Dermis microvascular lymphatic vessel endothelial cell (primary cell): ENCODE measurements at places on chromosomes 2 and 18. TPM values are rescaled to one million over a fixed set of nuclear protein-coding genes. Genes with fewer than 3 reads are reported as not detected.

DNA sequence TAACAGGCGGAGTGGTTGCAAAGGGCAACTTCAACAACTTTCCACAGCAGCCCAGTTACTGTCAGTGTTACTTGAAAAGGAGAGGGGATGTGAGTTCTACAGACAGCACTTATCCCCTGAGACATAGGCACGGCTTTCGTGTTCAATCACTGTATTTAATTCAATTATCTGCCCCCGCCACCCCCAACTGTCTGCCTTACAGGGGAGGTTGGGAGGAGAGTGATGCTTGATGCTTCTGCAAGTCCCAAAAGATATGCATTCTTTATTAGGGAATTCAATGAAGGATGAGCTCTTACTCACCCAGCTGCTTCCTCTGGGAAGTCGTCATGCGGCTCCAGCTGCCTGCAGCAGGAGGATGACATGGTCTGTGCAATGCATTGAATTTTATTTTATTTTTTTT is 639.9 kb downstream of the DCC start:
- no peak for DNase-seq

DNA sequence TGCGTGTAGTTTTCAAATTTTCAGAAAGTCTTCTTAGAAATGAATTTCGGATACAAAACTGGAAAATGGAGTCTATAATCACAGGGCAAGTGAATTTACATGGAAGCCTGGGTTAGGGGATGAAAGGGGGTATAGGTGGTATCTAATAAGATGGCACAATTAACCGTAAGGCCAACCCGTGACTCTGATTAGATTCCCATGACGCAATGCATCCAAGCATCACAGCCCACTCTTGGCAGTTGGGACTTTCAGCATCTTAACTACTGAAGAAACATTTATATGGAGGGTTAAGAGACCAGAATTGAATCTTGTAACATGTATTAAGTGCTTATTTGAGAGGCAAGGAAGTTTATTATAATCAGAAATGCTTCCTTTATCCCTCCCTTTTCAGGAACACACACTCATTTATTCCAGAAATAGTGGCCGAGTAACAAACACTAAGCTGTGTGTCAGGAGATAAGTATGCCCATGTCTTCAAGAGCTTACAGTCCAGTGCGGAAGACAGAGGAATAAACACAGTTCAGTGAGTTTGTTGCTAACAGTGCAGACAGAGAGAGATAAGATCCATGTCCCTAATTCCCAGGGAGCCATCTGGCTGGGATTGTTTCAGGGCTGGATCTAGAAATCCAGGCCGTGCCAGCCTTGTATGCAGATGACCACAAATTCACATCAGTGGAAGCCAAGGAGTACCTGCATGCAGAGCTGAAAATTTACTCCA is 151.2 kb downstream of the ANTXR1 start:
- no peak for DNase-seq

The QPCT gene
- 3.9 and 4.2 TPM in 2 replicates for total RNA-seq

The SH3YL1 gene
- 8.9 and 16.6 TPM in 2 replicates for total RNA-seq

GRCh38 chr2:215883799-215884198 is 129.6 kb downstream of the MREG start:
- DNase-seq, result no peak

DNA sequence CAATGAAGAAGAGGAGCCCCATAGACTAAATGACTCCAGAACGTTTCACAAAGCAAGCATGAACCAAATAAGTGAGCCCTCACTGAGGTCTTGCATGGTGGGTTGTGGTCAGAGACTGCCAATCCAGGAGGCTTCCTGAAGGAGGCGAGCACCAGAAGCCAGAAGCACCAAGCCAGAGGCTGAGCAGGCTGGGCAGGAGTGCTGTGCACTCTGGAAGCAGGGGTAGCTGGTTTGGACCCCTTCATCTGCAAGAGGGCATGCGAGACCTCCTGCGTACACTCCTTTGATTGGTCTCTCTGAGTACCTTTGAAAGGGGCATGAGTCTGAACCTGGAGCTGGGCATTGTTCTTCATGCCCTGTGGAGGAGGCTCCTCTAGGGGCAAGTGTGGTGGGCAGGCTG is 192.5 kb downstream of the HAUS1 start:
- DNase-seq, result no peak

DNA sequence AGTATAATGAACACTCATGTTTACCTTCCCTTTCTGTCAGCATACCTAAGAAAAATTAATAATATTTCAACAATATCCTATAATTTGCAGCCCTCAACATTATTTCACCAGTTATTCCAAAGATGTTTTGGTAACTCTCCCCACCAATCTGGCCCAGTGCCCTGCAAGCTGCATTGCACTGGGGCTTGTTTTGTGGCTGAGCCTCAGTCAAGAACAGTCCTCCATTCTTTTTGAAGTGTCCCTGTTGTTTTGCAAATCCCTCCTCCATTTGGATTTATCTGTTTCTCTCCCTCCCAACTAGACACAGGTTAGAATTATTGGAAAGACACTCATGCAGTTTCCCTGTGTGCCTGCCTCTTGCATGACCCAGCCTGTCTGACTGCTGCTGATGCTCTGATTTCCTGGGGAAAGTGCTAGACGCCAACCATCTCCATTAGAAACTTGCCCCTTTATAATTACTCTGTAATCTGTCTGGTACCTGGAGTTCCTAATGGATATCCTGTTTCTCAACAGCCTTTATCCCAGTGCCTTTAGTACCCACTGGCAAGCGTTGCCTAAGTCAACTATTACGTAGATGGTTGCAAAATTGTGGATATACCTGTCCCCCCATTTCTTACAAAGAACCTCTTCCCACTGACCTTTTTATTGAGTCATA is 60.2 kb downstream of the EIF5B start:
- no peak for DNase-seq

The CFC1 gene
- total RNA-seq, result not detected in 2 replicates

GRCh38 chr2:174072069-174072468 is 106.9 kb upstream of the SP3 start:
- no peak for DNase-seq

GRCh38 chr2:147037048-147037447 is 807.8 kb upstream of the ACVR2A start:
- no peak for DNase-seq

The CLEC4F gene
- total RNA-seq, result 0.13 TPM in 2 replicates

The PREB gene
- 25.7 and 34.4 TPM in 2 replicates for total RNA-seq

The EFEMP1 gene
- 3,306 and 7,589 TPM in 2 replicates for total RNA-seq

The PAX3 gene
- total RNA-seq, result not detected in 2 replicates

The RFX8 gene
- total RNA-seq, result 0.13 and 0.51 TPM in 2 replicates

- DNase-seq, result no peak
Measured at GRCh38 chr2:80786584-80786983, 482.0 kb upstream of the LRRTM1 start.

The KCNF1 gene
- 3.6 and 8.5 TPM in 2 replicates for total RNA-seq

GRCh38 chr2:53562407-53562806 is 205.2 kb upstream of the CHAC2 start:
- no peak for DNase-seq

GRCh38 chr2:157840568-157841156 is 35.5 kb downstream of the ACVR1 start:
- no peak for DNase-seq

- no peak for DNase-seq
Measured at GRCh38 chr2:107719836-107720235, 106.9 kb upstream of the RGPD4 start.
